ENCODE measurements at places on chromosomes 11 and 22.

DNA sequence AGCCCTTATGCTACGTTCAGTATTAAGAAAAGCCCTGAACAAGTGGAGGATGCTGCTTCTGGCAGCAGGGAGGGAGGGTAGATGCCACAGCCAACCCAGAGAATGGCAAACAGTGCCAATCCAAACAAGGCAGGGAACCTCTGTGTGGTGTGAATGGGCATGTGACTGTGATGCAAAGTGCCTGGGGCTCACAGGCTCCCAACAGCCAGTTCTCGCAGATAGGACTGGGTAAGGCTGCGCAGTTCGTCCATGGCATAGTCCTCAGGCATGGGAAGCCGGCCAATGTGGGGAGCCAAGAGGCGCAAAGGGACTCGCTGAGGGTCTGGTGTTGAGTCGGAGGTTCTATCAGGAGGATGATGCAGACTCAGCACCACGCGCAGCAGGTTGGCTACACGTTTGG, 4.8 kb upstream of the CHRNA10 start:
- no peak overlapping the region for H3K27ac ChIP-seq
- peaks cover 69% of the 10 kb centered on the region for H3K36me3 ChIP-seq
- no peak overlapping the region for H3K4me3 ChIP-seq
- H3K27me3 ChIP-seq, result no peaks in the 10 kb centered on the region

DNA sequence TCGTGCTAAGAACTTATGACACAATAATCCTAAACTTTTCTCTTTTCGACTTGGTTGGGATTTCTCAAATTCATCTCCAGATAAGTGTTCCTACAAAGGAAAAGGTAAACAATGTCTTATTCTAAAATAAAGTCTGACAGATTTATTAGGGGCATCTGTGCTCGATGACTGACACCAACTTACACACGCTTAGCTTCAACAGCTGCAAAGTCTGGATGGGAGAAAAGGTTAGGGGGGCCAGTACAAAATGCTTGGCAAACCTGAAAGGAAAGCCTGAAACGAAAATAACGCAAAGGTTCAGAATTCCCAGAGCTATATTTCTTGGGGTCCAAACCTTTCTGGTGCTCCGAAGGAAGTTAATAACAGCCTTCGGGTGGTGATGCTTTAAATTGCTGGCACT, 3.4 kb downstream of the E2F8 start:
- no peaks in the 10 kb centered on the region for H3K36me3 ChIP-seq
- no peak overlapping the region for H3K4me3 ChIP-seq
- DNase-seq, result no peak
- peaks cover 19% of the 10 kb centered on the region for H3K4me1 ChIP-seq
- no peak overlapping the region for H3K27ac ChIP-seq

DNA sequence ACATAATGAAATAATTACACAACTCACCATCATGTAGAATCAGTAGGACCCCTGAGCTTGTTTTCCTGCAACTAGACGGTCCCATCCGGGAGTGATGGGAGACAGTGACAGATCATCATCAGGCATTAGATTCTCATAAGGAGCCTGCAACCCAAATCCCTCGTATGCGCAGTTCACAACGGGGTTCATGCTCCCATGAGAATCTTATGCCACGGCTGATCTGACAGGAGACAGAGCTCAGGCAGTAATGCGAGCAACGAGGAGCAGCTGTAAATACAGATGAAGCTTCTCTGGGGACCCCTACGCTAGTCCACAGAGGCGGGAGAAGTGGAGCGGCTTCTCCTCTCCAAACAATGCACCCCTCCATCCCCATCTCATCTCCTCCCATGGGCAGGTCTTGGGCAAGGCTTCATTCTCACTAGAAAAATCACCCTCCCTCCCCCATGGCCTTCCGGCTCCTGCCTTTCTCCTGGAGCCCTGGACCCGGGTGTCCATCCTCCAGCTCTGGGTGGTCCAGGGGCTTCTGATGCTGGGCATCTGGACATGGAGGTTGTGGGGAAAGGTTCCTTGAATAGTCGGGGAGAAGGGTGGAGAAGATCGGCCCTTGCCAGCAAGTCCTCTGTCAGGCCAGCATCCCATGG, 16.2 kb upstream of the RAC2 start:
- 0 out of 2 replicates have a peak, but pooled peaks cover 3% of the 10 kb centered on the region for H3K4me1 ChIP-seq
- no peak overlapping the region for H3K4me3 ChIP-seq

- DNase-seq, result no peak
- H3K27me3 ChIP-seq, result no peaks in the 10 kb centered on the region
- no peak overlapping the region for H3K4me3 ChIP-seq
- H3K27ac ChIP-seq, result no peak overlapping the region
These were observed 1130.3 kb upstream of the CNTN5 start for GRCh38 chr11:97890466-97890865.

GRCh38 chr11:107683061-107683460, 28.8 kb downstream of the SLN start:
- no peaks in the 10 kb centered on the region for H3K4me1 ChIP-seq
- no peaks in the 10 kb centered on the region for H3K36me3 ChIP-seq
- no peak overlapping the region for H3K4me3 ChIP-seq
- H3K27ac ChIP-seq, result no peak overlapping the region
- no peaks in the 10 kb centered on the region for H3K27me3 ChIP-seq
- no peak for DNase-seq
